ENCODE measurements at places on chromosomes 12 and 14. TPM values are rescaled to one million over a fixed set of nuclear protein-coding genes. Genes with fewer than 3 reads are reported as not detected.

Gene KRT72
- total RNA-seq = not detected

GRCh38 chr12:74889563-74890236 lies 319.9 kb downstream of the KCNC2 start:
- peak; percentile 6 for DNase-seq

GRCh38 chr12:110932046-110932445 lies 11.7 kb upstream of the MYL2 start:
- peak; percentile 12 for DNase-seq

DNA sequence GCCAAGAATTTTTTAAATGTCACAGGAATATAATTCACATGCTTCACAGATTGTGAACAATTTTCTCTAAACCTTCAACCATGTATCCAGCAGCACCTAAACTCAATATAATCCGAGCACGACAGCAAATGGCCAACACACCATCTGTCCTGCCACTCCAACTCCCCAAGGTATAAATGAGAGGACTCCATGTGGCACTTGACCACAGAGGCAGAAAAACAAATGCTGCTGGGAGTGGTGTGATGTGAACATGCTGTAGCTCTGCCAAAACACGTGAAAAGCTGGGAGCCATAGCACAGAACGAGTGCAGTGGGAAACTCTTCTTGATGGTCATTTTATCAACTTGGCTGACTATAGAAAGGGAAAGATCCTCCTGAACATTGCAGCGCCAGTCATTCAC lies 70.9 kb downstream of the LLPH start:
- DNase-seq = no peak

Measured in dermis microvascular lymphatic vessel endothelial cell (primary cell).